GM19239 (cell line): ENCODE measurements at places on chromosomes 4 and X.

DNA sequence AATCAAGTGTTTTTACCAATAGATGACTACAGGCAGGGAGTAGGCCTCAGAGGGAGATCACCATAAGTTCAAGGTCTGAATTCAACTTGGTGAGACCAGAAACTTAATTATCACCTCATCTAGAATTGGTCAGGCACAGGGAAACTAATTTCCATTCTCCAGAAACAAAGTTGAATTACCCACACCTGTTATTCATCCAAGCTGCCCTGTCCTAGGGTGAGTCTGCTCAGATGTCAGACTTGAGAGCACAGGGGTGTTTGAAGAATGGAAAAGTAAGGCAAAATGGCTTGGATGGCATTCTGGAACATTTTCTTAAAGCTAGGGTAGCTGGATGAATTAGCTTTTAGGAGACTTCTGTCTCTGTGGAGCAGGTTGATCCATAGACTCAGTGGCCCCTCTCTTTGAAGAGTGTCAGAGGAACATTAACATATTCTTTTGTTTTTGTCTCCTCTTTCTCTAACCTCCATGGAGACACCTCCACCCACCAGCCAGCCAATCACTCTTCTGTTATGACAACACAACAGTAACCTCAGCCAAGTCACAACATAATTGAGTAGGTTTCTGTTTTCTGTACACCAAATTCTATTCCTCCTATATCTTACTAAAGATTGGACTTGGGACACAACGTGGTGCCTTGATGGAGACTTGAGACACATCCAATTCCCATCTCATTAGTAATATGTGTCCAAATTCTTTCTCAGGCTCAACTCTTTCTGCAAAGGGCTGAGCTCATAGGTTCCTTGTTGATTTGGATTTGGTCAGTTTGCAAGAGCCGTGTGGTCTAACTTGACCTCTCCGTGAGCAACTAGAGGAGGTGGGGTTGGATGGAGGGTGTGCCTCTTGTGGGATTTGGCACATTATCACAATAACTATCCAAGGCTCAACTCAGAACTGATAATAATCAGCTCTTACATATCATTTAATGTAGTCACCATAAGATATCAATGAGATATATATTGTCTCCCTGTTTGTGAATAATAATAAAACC lies 45.1 kb downstream of the VSIG4 start:
- DNase-seq = no peak

- no peak for DNase-seq
These were observed 20.2 kb upstream of the SETD7 start for GRCh38 chr4:139576219-139576618.

- no peak for DNase-seq
These were observed 50.4 kb downstream of the SHROOM3 start for GRCh38 chr4:76485450-76485849.

DNA sequence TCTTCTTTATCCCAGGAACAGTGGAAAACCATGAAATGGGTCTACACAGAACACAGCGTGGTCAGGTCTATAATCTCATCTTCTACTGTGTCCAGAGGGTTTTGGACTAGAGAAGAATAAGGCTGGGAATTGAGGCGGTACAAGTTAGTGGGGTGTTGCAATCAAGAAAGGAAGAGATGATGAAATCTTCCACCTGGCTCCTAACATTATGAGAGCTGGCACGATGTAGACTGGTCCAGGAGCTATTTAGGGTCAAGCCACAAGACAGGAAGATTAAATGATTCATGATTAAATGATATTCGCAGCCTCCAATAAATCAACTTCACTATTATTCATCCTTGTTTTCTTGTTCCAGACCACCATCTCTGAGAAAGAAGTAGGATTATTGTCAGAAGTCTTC lies 88.0 kb downstream of the ARSF start:
- DNase-seq = no peak

GRCh38 chrX:13103914-13104274 lies 59.5 kb upstream of the FAM9C start:
- DNase-seq = no peak

- no peak for DNase-seq
These were observed 357.0 kb upstream of the AADAT start for GRCh38 chr4:170446782-170447181.

DNA sequence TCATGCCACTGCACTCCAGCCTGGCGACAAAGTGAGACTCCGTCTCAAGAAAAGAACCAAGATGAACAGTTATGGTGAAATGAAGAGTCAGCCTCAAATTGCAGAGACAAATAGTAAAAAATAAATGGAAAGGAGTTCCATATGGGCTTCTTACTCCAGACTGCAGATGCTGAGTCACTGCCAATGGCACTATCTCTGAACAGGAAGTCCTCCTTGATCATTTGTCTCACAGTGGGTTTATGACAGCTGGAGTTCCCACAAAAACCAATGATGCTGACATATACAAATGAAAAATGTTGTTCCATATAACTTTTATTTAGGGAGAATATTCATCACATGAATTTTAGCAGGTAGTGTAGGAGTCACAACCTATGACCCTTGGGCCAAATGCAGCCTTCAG lies 631.6 kb downstream of the PCDH18 start:
- no peak for DNase-seq

DNA sequence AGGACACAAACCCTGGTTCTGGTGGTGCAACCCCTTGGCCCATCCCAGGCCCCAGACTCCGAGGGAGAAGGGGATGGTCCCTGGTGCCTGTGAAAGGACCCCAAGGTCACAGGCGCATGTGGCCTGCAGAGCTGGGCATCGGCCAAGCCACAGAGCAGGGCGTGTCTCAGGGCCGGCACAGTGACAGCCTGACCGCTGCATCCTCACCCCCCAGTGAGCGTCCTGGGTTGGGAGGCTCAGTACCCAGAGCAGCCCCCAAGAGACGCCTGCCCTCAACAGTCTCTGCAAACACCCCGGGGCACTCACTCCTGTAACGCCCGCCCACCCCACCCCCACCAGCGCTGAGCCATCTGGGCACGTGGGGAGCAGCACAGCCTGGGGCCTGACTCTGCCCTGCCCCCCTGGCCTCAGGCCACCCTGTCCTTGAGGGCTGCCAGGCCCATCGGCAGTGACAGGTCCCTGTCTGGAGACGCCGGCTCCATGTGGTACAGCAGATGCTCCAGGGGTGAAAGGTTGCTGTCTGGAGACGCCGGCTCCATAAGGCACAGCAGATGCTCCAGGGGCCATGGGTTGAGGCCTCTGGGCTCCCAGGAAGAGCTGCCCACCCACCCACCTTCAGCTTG lies 24.5 kb upstream of the CPLX1 start:
- DNase-seq = no peak

DNA sequence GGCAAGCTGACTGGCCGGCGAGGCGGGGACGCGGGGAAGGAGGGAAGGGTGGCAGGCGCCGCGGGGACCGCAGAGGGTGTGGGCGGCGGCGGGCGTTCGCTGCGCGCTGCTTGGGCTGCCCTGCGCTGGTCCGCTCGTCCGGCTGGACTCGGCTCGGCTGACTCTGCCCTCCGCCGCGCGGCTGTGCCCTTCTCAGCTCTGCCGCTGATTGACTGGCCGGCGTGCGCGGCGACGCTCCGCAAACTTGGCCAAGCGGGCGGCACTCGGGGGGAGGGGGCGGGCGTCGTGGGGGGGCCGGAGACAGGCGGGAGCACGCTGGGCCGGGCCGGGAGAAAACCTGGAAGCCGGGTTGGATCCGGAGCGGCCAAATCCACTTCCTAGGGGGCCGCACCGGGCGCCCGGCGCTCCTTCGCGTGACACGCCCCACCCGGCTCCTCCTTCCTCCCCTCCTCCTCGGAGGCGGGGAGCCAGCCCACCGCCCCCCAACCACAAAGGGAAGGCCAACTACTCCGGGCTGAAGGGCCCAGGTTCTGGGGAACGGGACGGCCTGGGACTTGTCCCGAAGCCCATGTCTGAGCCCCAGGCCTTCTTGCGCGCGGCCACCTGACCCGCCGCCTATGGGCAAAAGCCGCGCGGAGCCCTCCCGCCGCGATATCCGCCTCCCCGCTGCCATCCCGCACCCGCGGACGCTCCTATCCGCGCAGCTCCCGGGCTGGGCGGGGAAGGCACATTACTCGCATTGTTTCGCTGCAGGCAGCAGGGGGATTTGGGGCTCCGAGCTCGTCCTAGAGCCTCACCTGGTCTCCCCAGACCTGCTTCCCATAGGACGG lies at the start of gene GPC4:
Gene GPC4, minus strand, starts transcription at position 214 of the 830 bp plus-strand sequence. CDS start 524 bp downstream, outside the sequence.
- DNase-seq = no peak

- DNase-seq = no peak
These were observed 31.5 kb downstream of the GPR174 start for GRCh38 chrX:79176028-79176427.

GRCh38 chrX:17616936-17617335 lies 120.4 kb upstream of the SCML1 start:
- DNase-seq = no peak

DNA sequence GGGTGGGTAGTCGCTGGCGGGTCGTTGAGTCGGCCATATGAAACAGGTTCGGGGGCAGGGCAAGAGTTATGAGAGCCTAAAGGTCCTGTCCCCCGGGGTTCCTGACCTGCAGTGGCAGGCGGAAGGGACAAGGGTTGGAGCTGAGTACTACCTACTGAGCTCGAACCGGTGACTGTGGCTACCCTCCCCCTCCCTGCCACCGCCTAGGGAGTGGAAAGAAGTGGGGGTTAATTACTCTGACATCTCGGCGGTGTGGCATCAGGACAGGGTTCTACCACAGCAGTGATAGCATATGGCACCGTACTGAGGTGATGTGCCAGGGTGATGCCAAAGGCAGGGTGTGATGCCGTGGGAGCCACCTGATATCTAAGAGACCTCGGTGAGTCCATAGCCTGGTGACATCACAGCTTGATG lies 307 bp downstream of the ATG4A start:
- no peak for DNase-seq

DNA sequence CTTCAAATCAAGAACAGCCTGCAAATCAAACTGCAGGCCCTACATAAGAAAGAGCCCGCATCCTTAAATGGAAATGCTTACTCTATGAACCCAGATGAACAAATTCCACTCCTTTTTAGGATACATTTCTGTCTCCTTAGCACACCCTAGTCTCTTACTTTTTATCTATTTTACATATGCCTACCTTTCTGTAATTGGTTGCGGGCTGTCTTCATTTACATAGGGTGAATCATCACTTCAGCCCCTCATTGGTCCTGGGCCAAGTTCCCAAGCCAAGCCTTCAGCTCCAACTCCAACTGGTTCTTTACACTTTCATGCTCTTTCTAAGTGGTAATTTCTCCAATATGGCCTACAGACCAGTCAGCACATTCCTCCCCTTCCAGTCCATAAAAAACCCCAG lies 219.3 kb downstream of the TRAM1L1 start:
- DNase-seq = no peak

DNA sequence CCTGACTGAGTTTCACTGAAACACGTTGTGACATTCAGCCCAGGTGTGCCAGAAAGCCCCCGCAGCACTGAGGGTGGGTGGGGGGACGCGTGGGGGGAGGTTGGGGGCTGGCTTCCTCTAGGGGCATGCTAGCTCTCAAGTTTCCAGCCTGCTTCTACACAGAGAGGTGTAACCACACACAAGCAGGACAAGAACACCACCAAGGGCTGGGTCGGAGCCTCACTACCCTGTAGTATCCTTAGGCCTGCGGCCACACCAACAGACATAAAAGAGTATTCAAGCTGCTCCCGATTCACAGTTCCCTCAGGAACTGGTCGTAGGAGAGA lies 1.8 kb downstream of the USP46 start:
- DNase-seq = no peak

GRCh38 chrX:34848281-34848680 lies 94.3 kb upstream of the FAM47B start:
- DNase-seq = no peak

DNA sequence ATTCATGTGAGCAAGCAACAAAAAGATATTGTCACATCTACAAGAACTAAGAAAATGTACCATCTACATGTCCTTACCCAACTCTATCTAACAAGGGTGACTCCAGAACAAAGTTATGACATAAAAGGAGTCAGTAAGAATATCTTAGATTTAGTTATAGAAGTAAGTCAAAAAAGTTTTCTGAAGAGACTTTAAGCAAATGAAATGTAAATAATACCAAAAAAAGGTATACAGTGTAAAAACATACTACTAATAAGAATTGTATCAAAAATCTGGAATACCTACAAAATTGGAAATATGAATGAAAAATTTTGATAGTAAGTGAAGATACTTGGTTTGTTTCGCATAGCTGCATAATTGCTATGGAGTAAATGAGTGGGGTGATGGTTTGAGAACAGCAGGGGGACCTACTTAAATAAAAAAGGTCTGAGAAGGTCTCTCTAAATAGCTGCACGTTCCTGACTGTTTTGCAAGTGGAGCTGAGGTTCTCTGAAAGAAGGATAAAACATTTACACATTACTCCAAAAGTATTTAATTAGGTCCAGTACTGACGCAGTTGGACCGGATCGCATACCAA lies 51.0 kb upstream of the ENPP6 start:
- DNase-seq = no peak

GRCh38 chrX:127085939-127086338 lies 266.4 kb downstream of the PRR32 start:
- DNase-seq = no peak

DNA sequence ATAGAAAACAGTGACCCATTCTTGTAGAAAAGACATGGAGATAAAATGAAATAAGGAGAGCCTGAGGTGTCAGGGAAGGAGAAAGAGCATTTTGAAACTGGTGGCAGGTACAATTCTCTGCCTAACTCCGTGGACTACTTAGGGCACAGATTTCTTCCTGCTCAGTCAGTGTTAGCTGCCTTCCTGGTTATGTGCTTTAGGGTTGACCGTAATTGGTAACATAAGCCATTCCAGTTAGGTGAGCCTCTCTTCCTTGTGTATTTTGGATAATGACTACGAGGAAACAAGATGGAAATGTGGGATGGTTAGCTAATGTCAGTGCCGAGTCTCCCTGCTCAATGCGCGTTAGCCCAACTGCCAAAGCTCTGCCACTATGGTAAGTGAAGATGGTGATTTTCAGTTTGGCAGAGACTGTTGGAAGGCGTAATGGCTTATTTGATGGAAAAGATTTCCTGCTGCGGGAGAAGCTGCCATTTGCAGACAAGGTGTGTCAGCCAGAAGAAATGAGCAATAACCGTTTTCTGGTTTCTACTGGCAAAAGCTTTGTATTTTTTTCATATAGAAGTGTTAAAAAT lies 174.1 kb downstream of the CBR4 start:
- no peak for DNase-seq

- DNase-seq = no peak
These were observed 32.2 kb downstream of the UNC5C start for GRCh38 chr4:95516528-95517017.

DNA sequence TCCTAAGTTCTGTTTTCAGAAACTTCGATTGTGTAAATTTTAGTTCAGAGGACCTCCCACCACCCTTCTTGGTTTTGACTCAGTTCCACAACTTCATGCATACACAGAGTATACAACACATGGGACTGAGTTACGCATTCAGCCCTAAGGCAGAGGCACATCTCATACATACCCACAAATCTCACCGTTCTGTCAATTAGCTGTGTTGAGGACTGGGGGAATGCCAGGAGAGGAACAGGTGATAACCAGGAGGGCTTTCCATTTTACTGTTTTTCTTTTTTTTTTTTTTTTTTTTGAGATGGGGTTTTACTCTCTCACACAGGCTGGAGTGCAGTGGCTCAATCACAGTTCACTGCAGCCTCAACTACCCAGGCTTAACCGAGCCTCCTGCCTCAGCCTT lies 150.2 kb downstream of the TSPAN5 start:
- no peak for DNase-seq

- DNase-seq = no peak
These were observed 7.8 kb upstream of the PIGA start for GRCh38 chrX:15343075-15343476.

- no peak for DNase-seq
These were observed 286.4 kb upstream of the FAT1 start for GRCh38 chr4:187010052-187010451.

- DNase-seq = no peak
These were observed 575.3 kb downstream of the TRIML1 start for GRCh38 chr4:188714501-188714900.
